Uterus (tissue), 4 donors: ENCODE measurements at places on chromosomes 2 and 18. TPM values are rescaled to one million over a fixed set of nuclear protein-coding genes. Genes with fewer than 3 reads are reported as not detected.

DOCK10 gene
- 3.8 TPM for total RNA-seq

SLC38A11 gene
- total RNA-seq, result 0.29 TPM

MLPH gene
- 1.2 TPM for total RNA-seq

FAM228A gene
- total RNA-seq, result not detected

CACNB4 gene
- 0.26 TPM for total RNA-seq

PDCD1 gene
- 0.21 TPM for total RNA-seq

KLHL30 gene
- total RNA-seq, result 3.3 TPM

SMAD7 gene
- total RNA-seq, result 23.8 TPM

UGT1A4 gene
- total RNA-seq, result not detected

NFE2L2 gene
- 148 TPM for total RNA-seq

DNA sequence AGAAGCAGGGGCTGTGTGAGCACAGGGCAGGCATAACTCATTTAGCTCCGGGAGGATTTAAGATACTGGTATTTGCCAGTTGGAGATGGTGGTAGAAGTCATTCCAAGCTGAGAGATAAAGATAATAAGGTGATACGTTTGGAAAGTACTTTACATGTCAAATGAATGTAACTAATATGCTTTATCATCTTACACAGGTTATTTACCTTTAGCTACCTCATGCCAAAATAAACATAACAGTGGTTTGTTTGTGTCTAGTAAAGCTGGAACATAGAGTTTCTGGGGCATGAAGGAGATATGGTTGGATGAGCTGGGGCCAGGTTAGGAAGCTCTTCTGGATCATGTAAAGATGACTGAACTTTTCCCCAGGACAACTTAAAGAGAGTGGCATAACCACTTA, 126.9 kb upstream of the PIK3C3 start:
- no peaks in the 10 kb centered on the region for H3K4me1 ChIP-seq
- no peak overlapping the region for H3K27ac ChIP-seq
- H3K27me3 ChIP-seq, result no peaks in the 10 kb centered on the region
- DNase-seq, result no peak

DNA sequence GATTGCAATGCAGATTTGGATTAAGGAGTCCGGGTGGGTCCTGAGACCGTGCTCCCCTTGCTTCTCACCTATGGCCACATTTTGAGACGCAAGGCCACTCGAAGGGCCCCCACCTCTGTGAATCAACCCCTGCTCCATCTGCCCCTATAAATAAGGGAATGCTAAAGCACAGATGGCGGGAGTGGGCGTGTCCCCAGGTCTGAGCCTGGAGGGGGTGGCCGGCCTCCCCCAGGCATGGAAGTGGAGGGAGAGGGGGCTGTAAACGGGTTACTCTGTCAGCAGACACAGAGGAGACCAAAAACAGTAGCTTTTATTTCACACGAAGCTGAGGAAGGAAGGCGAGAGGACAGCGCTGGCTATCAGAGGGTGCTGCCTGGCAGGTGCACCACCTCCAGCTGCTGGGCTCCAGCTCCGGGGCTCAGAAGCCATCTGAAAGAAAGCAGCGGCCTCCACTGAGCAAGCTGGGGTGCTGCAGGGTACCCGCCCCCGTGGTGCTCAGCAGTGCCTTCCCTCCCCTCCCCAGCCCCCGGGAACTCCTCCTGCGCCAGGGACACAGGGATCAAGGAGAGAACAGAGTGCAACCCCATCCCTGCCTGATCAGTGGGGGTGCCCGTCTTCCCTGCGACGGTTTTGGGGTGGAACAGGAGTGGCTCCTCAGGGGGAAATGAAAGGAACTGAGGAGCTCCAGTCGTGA, 56.7 kb upstream of the RAB6C start:
- H3K4me1 ChIP-seq, result no peaks in the 10 kb centered on the region
- no peak overlapping the region for H3K27ac ChIP-seq
- no peaks in the 10 kb centered on the region for H3K36me3 ChIP-seq
- DNase-seq, result no peak
- H3K27me3 ChIP-seq, result peaks cover 11% of the 10 kb centered on the region
- H3K4me3 ChIP-seq, result no peak overlapping the region

- H3K4me1 ChIP-seq, result no peaks in the 10 kb centered on the region
- H3K27me3 ChIP-seq, result no peaks in the 10 kb centered on the region
- no peak for DNase-seq
- H3K27ac ChIP-seq, result no peak overlapping the region
- H3K36me3 ChIP-seq, result no peaks in the 10 kb centered on the region
These were observed 86.0 kb downstream of the MAPRE2 start for GRCh38 chr18:35127201-35127600.

GRCh38 chr18:5518899-5519371, 24.9 kb downstream of the EPB41L3 start:
- no peaks in the 10 kb centered on the region for H3K27me3 ChIP-seq
- H3K36me3 ChIP-seq, result no peaks in the 10 kb centered on the region
- peak overlapping the region; percentile 38 for H3K27ac ChIP-seq
- DNase-seq, result no peak
- peak overlapping the region; percentile 5 for H3K4me3 ChIP-seq
- H3K4me1 ChIP-seq, result no peaks in the 10 kb centered on the region

GRCh38 chr2:158782136-158782535, 13.0 kb upstream of the DAPL1 start:
- no peak overlapping the region for H3K27ac ChIP-seq
- H3K4me3 ChIP-seq, result no peak overlapping the region
- no peaks in the 10 kb centered on the region for H3K27me3 ChIP-seq
- no peak for DNase-seq
- H3K36me3 ChIP-seq, result no peaks in the 10 kb centered on the region

DNA sequence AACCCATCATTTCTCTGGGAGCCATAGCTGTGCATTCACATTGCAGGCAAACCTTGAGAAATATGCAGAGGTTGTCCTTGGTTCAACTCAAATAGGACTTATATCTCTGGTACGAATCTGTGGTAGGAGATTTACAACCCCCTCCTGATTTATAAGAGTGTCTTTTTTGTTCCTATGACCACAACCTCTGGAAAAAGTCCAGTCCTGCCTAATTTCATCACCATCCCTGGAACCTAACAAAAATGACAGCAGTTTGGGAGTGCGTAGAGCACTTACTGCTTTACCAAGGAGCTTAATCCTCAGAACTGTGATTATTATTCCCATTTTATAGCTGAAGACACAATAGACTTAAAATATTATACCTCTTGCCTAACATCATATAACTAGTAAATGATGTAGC, 66.5 kb downstream of the VWC2L start:
- H3K27me3 ChIP-seq, result no peaks in the 10 kb centered on the region
- DNase-seq, result no peak
- H3K4me3 ChIP-seq, result no peak overlapping the region
- H3K36me3 ChIP-seq, result no peaks in the 10 kb centered on the region
- H3K4me1 ChIP-seq, result no peaks in the 10 kb centered on the region

GRCh38 chr2:10325278-10326145, 22.8 kb downstream of the HPCAL1 start:
- no peak overlapping the region for H3K27ac ChIP-seq
- H3K27me3 ChIP-seq, result no peaks in the 10 kb centered on the region
- H3K4me3 ChIP-seq, result no peak overlapping the region
- no peak for DNase-seq
- no peaks in the 10 kb centered on the region for H3K4me1 ChIP-seq

- peak; percentile 6 for DNase-seq
- no peaks in the 10 kb centered on the region for H3K27me3 ChIP-seq
- H3K4me1 ChIP-seq, result no peaks in the 10 kb centered on the region
- no peak overlapping the region for H3K4me3 ChIP-seq
- no peak overlapping the region for H3K27ac ChIP-seq
These were observed 10.5 kb downstream of the CAPN10 start for GRCh38 chr2:240597054-240597418.

DNA sequence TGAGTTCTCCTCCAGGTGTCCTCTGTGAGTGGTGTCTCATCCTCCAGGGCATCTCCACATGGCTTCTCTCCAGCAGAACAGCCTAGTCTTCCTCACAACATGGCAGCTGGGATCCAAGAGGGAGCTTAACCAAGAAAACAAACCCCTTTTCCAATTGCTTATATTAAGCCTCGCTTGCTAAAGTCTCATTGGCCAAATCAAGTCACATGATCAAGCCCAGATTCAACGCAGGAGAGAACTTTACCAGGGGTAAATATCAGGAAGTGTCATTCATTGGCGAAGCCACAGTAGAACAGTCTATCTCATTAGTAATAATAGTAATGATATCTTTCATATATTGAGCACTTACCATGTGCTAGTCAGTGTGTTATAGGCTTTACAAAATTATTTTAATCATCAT, 53.1 kb downstream of the CDC42EP3 start:
- H3K27me3 ChIP-seq, result no peaks in the 10 kb centered on the region
- no peaks in the 10 kb centered on the region for H3K36me3 ChIP-seq
- H3K4me1 ChIP-seq, result no peaks in the 10 kb centered on the region
- H3K27ac ChIP-seq, result no peak overlapping the region
- no peak for DNase-seq

- H3K27me3 ChIP-seq, result no peaks in the 10 kb centered on the region
- H3K27ac ChIP-seq, result no peak overlapping the region
- DNase-seq, result no peak
- H3K36me3 ChIP-seq, result no peaks in the 10 kb centered on the region
- no peak overlapping the region for H3K4me3 ChIP-seq
- H3K4me1 ChIP-seq, result no peaks in the 10 kb centered on the region
These were observed 12.7 kb downstream of the TMEM237 start for GRCh38 chr2:201630577-201630976.

- DNase-seq, result no peak
- no peak overlapping the region for H3K27ac ChIP-seq
- no peaks in the 10 kb centered on the region for H3K4me1 ChIP-seq
- no peaks in the 10 kb centered on the region for H3K36me3 ChIP-seq
- no peak overlapping the region for H3K4me3 ChIP-seq
- H3K27me3 ChIP-seq, result no peaks in the 10 kb centered on the region
These were observed 21.4 kb downstream of the CHMP1B start for GRCh38 chr18:11872479-11873136.

DNA sequence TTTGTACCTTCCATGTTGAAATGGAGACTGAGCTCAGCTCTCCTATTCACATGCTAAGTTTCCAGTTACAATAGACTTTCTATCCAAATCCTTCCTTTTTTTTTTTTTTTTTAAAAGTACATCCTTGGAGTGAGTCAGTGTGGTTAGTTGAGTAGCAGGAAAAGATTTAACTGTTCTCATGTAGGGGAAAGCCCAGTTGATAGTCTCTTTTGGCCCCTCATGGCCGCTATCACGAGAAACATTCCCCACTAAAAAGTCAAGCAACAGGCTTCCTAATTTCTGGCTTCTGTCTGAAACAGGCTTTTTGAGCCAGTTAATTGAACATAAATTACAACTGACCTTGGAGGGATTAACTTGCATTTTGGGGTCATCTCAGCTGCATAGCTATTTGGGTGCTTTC, 161.3 kb downstream of the MEIS1 start:
- no peaks in the 10 kb centered on the region for H3K27me3 ChIP-seq
- H3K36me3 ChIP-seq, result no peaks in the 10 kb centered on the region
- no peak overlapping the region for H3K4me3 ChIP-seq
- no peak for DNase-seq
- no peaks in the 10 kb centered on the region for H3K4me1 ChIP-seq
- H3K27ac ChIP-seq, result peak overlapping the region; percentile 69

GRCh38 chr2:142937347-142937746, 59.9 kb downstream of the KYNU start:
- no peak overlapping the region for H3K27ac ChIP-seq
- no peak overlapping the region for H3K4me3 ChIP-seq
- H3K27me3 ChIP-seq, result no peaks in the 10 kb centered on the region
- DNase-seq, result no peak
- no peaks in the 10 kb centered on the region for H3K36me3 ChIP-seq

DNA sequence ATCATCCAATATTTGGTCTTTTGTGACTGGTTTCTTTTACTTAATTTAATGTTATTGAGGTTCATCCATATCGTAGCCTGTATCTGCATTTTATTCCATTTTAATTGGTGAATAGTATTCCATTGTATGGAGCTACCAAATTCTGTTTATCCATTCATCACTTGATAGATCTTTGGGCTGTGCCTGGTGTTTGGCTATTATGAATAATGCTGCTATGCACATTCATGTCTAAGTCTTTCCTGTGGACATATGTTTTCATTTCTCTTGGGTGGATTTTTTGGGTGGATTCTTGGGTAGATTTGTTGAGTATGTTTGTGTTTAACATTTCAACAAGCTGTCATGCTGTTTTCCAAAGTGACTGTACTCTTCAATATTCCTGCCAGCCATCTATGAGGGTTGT, 52.5 kb upstream of the NEDD4L start:
- H3K27me3 ChIP-seq, result no peaks in the 10 kb centered on the region
- no peaks in the 10 kb centered on the region for H3K36me3 ChIP-seq

DNA sequence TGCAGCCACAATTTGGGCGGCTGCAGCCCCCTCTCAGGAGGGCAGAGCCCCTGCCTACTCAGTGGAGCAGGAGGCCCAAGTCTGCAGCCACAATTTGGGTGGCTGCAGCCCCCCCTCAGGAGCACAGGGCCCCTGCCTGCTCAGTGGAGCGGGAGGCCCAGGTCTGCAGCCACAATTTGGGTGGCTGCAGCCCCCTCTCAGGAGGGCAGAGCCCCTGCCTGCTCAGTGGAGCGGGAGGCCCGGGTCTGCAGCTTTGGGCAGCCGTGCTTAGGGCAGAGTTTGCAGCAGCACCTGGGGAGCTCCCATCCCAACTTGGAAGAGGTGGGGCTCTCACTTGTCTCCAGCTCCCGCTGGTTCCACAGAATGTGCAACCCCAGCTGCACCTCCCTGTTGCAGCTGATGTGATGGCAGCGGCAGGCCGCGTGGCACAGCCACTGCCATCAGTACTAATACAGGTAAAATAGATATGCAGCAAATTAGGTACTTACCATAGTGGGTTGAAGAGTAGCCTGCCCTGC, 99.4 kb downstream of the TWIST2 start:
- H3K27ac ChIP-seq, result no peak overlapping the region
- H3K4me1 ChIP-seq, result no peaks in the 10 kb centered on the region
- H3K27me3 ChIP-seq, result no peaks in the 10 kb centered on the region
- no peak for DNase-seq
- H3K4me3 ChIP-seq, result no peak overlapping the region
- no peaks in the 10 kb centered on the region for H3K36me3 ChIP-seq

DNA sequence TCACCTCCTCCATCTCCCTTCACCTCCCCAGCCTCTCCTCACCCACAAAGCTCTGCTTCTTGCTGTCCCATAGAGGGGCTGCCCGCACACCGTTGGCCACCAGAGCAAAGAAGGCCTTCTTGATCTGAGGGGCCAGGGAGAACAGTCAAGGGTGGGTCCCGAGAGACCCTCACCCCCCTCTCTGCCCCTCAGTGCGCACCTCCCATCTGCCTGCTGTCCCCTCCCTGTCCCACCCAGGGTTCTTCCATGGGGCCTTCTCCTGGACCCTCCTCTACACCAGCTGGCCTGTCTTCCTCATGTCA, 3.2 kb downstream of the PRKAG3 start:
- H3K36me3 ChIP-seq, result no peaks in the 10 kb centered on the region
- DNase-seq, result no peak
- no peaks in the 10 kb centered on the region for H3K4me1 ChIP-seq
- H3K4me3 ChIP-seq, result no peak overlapping the region
- H3K27ac ChIP-seq, result no peak overlapping the region

GRCh38 chr2:46001741-46002506, 295.3 kb upstream of the EPAS1 start:
- no peaks in the 10 kb centered on the region for H3K27me3 ChIP-seq
- no peak for DNase-seq
- H3K4me1 ChIP-seq, result no peaks in the 10 kb centered on the region
- H3K36me3 ChIP-seq, result no peaks in the 10 kb centered on the region
- H3K4me3 ChIP-seq, result no peak overlapping the region

- no peak for DNase-seq
- H3K4me3 ChIP-seq, result no peak overlapping the region
- H3K36me3 ChIP-seq, result no peaks in the 10 kb centered on the region
- H3K27me3 ChIP-seq, result no peaks in the 10 kb centered on the region
- no peak overlapping the region for H3K27ac ChIP-seq
These were observed 145.3 kb upstream of the AQP4 start for GRCh38 chr18:27010784-27011183.
